Stimulated activated CD8-positive, alpha-beta memory T cell treated with anti-CD3 and anti-CD28 coated beads, Interleukin-15, amount 100 ng/mL, for 4 hours (primary cell): ENCODE measurements at places on chromosomes 3 and 15.

GRCh38 chr15:48250640-48251076 lies 44.6 kb downstream of the SLC12A1 start:
- DNase-seq, result no peak

- DNase-seq, result no peak
Observed at GRCh38 chr15:98927996-98928395, 79.6 kb downstream of the PGPEP1L start.

GRCh38 chr3:4849739-4850138 lies 129.5 kb upstream of the BHLHE40 start:
- no peak for DNase-seq

DNA sequence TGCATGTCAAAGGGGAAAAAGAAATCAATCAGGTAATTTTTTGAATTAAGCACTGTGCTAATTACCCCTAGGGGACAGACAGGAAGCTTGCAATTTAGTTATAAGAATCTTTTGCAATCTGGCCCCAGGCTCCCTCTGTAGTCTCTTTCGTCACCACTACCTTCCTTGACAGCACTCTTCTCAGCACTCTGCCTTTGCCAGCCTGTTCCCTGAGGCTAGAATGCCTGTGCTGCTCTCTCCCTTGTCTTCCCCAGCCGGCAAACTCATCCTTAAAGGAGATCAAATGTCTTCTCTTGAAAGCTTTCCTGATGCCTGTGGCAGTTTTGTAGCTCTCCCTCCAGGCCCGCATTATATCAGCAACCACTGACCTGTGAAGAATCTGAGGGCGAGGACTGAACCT lies 32.4 kb upstream of the PRTG start:
- no peak for DNase-seq

- no peak for DNase-seq
Observed at GRCh38 chr3:174862101-174862500, 3.0 kb downstream of the NAALADL2 start.

- no peak for DNase-seq
Observed at GRCh38 chr3:126321490-126321889, 35.7 kb downstream of the KLF15 start.

DNA sequence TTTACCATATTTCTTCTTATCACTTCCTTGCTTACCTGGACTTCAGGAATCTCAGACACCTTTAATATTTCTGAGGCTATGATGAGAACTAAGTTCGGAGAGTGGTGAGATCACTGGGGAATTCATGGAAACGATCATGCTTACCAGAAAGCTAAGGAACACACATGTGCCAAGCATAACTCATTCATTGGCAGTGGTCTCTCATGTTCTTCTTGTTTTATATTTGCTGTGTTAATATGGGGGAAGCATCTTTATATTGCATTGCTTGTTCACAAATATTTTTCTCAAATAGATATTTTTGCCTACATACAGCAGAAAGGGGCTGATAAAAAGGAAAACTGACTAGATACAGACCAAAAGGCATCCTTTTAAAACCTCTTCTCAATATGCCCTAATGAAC lies 55.8 kb downstream of the COL6A6 start:
- DNase-seq, result no peak

DNA sequence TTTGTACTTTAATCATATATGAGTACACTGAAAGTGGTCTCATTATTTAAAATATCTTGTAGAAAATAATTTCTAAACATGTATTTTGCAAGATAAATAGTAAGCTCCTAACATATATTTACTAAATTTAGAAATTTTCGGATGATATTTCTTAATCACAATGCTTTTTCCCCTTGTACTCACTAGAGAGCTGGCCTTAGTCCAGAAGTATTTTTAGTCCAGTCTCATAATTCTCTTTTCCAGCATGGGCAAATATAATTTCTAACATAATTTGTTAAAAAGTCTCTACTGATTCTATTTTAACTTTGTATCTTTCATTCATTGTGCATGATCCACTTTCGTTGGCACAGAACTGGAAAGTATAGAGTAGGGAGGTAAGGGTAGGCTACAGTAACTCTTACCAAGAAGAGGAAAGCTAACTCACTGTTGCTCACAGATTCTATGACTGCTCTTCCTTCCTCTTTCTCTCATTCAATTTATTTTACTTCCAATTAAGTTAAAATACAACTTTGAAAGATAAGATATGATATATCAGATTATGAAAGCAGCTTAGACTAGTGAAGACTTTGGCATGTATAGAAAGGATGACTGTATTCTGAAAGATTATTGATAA lies 39.3 kb downstream of the FGF7 start:
- no peak for DNase-seq

DNA sequence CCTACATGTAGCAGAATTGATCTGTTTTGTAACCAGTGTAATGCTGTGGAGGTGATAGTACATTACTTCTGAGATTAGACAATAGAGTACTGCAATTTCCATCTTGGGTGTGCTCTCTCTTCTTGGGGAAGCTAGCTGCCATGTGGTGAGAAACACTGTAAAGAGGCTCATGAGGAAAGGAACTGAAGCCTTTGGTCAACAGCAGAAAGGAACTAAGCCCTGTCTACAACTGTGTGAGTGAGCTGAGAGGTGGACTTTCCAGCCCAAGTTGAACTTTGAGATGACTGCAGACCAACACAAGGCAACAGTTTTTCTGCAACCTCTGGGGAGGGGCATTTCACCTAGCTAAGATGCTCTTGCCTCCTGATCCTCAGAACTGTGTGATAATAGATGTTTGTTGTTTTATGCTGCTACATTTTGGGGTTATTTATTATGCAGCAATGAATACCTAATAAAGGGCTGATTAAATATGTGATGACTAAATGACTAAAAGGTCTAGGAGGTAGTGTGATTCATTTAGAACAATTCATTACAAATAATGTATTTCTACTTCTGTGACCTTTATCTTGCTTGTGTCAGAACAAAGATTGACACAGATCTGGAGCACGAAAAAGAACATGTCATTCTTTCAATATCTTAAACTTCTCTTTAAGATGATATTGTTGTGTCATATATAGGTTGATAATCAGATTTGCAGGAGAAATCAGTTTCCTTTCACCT lies 121.6 kb upstream of the THRB start:
- no peak for DNase-seq

DNA sequence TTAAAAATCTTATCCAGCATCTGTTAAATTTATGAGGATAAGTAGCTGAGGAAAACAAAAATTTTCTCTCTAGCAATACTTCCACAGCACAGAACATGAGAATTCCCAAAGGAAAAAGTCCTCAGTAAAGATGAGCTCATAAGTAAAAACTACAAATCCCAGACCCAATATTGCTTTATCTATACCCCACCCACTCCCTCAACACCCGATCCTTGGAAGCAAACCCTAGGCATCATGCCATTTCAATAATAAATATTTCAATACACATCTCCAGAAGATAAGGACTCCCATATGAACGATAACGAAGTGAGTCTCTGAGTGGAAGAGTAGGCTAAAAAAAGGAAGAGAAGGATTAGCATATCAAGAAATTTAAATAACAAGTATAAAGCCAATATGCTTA lies 8.3 kb upstream of the PRR20G start:
- no peak for DNase-seq

- DNase-seq, result no peak
Observed at GRCh38 chr15:76996526-76997401, 1.8 kb downstream of the PSTPIP1 start.

DNA sequence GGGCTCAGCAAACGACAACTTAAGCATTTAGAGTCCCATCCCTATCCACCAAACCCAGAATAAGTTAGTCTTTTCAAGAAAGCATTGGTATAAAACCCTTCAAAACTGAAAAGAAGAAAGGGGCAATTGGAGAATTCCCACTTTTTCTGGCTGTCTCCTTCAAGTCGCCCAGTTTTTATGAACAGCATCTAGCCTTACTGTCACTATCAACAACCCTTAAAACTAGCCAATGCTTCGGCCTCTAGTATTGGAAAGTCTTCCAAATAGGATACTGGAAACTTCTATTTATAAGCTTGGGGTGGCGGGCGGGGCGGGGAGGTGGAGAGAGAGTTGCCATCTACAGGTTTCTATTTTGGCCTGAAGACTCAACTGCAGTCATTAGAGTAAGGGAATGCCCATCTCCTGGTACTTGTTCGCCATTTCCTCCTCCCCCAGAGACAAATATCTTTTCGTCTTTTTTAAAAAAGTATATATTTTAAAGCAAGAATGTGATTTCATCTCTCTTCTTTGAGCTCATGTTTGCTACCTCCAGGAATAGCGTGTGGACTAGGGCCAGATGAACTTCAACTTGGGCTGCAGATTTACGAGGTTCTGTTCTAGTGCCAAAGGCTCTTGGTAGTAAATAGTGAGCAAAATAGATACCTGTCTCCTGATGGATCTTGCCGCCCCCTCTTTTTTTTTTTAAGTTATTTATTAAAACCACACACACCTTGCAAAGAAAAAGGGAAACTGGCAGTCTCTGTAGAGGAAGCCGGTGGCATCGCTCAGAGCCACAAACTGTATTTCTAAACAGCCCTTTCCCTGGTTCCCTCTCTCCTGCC lies 2.7 kb downstream of the BCL6 start:
- no peak for DNase-seq

- no peak for DNase-seq
Observed at GRCh38 chr3:126925411-126926171, 57.3 kb upstream of the PLXNA1 start.

DNA sequence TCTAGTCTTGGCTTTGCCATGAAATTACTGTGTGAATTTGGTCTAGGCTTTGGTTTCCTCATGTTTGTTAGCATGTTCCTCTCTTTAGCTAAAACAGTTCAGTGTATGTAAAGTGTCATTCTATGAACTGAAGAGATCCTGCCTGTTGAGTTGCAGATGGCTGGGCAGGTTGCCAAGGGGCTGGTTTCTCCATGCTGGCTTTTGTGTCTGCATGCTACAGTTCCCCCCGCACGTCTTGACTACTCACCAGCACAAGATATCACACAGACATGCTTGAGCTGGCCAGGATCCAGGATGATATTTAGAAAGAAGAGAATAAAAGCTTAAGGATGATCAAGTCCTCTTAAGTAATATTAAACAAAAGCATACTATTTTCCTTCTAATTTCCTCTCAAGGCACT lies 90.2 kb downstream of the CERS3 start:
- no peak for DNase-seq

- DNase-seq, result no peak
Observed at GRCh38 chr15:57158589-57158988, 217.7 kb upstream of the CGNL1 start.

DNA sequence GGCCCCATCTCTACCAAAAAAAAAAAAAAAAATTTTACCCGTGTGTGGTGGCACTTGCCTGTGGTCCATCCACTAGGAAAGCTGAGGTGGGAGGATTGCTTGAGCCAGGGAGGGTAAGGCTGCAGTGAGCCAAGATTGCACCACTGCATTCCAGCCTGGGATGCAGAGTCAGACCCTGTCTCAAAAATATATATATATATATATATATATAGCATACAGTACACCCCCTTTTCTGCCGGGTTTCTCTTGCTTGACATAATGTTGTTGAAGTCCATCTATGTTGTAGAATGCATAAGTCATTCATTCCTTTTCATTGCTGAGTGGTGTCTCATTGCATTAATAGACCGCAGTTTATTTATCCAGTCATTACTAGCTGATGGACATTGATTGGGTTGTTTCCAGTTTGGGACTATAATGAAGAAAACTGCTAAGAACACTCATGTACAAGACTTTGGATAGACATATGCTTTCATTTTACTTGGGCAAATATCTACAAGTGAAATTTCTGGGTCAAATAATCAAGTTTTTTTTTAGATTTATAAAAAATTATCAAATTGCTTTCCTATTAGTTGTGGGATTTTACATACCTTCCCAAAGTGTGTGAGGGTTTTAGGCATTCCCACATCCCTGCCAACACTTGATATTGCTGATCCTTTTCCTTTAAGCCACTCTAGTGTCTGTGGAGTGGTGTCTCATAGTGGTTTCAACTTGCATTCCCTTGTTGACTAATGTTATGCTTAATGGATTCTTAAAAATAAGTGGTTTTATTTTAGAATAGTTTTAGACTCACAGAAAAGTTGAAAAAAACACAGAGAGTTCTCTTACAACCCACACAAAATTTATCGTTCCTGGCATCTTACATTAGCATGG lies 2.1 kb upstream of the PRR20G start:
- no peak for DNase-seq

- DNase-seq, result no peak
Observed at GRCh38 chr15:40578892-40579291, 9.8 kb downstream of the RPUSD2 start.

DNA sequence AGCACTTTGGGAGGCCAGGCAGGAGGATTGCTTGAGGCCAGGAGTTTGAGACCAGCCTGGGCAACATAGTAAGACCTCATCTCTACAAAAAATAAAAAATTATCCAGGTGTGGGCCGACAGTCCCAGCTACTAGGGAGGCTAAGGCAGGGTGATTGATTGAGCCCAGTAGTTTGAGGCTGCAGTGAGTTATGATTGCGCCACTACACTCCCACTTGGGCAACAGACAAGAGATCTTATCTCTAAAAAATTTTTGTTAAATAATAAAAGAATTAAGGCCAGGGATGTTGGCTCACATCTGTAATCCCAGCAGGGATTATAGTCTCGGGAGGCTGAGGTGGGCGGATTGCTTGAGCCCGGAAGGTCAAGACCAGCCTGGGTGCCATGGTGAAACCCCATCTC lies 25.8 kb upstream of the NFKBIZ start:
- DNase-seq, result no peak

GRCh38 chr3:155416500-155417118 lies 123.1 kb upstream of the STRIT1 start:
- no peak for DNase-seq

GRCh38 chr15:68344600-68344999 lies 67.1 kb downstream of the FEM1B start:
- DNase-seq, result no peak

- DNase-seq, result peak; percentile 59
Observed at GRCh38 chr15:50685976-50686468, 575 bp downstream of the TRPM7 start.

GRCh38 chr3:68315546-68315945 lies 616.8 kb downstream of the TAFA4 start:
- no peak for DNase-seq

GRCh38 chr3:172101107-172101506 lies 61.7 kb downstream of the FNDC3B start:
- DNase-seq, result no peak

GRCh38 chr15:38028869-38029268 lies 94.4 kb downstream of the TMCO5A start:
- no peak for DNase-seq

DNA sequence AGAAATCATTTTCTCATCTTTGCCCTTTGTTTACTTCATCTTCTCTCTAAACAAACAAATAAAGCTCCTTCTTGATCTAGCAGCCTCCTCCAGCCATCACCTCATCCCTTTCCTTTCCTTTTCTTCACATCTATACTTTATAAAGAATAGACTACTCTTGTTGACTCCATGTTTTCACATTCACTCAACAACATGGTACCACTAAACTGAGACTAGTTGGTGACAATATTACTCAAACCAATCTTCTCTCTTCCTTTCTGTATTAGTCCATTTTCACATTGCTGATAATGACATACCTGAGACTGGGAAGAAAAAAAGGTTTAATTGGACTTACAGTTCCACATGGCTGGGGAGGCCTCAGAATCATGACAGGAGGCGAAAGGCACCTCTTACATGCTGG lies 324.7 kb downstream of the SOX2 start:
- no peak for DNase-seq

DNA sequence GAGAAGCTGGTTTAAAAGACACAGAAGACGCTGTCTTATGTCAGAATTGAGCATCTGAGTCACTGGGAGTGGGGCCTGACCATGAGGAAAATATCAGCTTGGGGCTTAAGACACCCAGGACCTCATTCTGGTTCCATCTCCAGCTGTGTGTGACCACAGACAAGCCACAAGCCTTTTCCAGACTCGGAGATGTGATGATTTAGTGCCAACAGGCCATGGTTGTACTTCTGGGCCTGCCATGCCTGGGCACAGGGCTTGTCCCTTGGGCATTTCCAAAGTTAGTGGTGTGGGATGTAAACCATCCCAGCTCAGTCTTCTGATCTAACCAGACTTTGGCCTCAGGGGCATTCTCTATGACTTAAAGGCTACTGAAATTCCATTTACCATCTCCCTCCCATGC lies 269.8 kb downstream of the RYR3 start:
- DNase-seq, result no peak
